CD4-positive, alpha-beta T cell treated with Interleukin-1 beta for 1 hour (primary cell): ENCODE measurements at places on chromosomes 1 and 21.

DNA sequence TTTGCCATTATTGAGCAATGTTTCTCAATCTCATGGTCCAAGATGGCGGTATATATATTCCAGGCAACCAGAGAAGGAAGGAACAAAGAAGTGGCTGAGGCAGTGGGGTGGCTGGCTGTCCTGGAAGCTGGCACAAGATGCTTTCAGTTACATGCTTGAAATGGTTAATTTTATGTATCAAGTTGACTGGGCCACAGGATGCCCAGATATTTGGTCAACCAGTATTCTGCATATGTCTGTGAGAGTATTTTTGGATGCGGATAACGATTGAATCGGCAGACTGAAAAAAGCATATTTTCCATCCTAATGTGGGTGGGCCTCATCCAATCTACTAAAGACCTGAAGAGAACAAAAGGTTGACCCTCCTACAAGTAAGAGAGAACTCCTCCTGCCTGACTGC, 55.2 kb downstream of the MAP3K7CL start:
- DNase-seq, result no peak

DNA sequence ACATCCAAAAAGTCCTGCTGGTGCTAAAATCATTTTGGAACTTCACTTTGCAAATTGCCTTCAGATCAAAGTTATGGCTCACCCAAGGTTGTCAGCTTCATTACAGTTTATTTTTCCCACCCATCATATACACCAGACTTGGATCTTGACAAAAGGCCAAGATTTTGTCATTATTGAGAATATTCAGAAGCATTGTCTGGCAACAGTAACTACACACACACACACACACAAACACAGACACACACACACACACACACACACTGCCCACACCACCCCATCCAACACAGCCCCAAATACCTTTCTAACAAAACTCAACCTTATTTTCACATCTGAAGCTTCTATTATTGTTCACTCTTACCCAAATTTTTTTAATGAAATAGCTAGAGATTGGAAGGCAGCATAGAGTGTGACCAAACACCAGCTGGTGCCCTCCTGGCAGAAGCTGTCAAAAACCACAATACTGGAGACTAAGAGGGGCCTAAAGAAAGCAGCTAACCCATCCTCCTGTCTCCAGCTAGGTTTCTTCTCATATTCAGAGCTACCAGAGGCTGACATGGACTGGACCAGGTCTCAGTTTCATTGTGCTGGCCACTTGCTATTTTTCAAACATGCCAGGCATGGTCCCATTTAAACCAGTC, 139.1 kb upstream of the ZC3H11B start:
- no peak for DNase-seq

DNA sequence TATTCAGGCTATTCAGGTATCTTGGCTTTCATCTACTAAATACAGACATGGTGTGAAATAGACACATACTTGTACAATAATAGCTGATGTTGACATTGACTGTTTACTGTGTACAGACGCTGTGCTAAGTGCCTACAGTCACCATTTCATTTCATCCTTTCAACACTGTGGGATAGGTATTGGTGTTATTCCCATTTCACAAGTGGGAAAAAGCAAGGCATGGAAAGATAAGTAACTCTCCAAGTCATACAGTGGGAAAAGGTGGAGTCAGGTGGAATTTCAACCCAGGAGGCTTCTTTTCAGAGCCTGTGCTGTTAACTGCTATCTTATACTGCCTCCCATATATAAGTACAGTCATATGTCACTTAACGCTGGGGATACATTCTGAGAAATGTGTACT, 49.6 kb upstream of the ATP1A1 start:
- no peak for DNase-seq

- DNase-seq, result no peak
Observed at GRCh38 chr1:195105281-195105680, 1503.0 kb downstream of the KCNT2 start.

GRCh38 chr1:13908128-13908527, 208.1 kb downstream of the PRDM2 start:
- DNase-seq, result no peak
